ENCODE measurements at places on chromosomes 7 and 10.

- peak; percentile 92 for DNase-seq
Measured at GRCh38 chr7:3300651-3301448, at the start of gene SDK1. TSS of gene SDK1 (plus strand) at chr7:3301252. CDS start at chr7:3301587, 335 bp downstream.

DNA sequence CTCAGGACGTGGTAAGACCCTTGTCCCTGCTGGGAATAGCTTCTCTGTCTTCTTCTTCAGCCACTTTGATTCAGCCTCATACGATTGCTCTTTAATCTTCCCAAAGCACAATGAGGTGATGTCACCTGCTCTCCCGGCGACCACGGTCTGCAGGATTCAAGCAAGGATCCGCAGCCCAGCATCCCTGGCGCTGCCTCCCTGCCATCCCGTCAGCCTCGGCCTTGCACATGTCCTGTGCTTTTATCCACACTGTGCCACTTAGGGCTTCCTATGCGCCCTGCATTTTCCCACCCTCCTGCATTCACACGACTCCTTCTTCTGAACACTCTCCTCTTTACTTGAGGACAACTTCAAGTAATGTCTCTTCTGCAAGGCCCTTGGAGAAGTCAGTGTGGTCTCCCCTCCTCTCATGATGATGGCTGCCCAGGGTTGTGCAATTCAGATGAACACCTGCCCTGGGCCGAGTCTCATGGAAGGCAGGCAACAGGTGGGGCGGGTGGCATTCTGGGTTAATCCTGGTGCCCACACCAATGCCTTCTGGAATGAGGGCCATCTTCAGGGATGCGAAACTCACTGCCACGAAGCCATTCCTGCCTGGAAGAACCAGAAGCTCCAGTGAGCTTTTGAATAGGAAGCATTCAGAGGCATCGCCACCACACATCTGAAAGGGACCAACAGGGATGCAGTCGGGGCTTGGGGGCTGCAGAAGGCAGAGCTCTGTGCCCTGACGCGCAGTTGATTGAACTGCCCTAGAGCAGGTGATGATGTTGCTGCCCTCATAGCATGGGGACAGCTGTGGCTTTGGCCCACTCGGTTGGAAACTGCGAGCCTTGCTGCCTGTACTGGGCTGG is 287.5 kb downstream of the GLRX3 start:
- no peak for DNase-seq

- peak; percentile 46 for DNase-seq
Measured at GRCh38 chr7:34091321-34091917, 186.1 kb downstream of the BMPER start.

- no peak for DNase-seq
Measured at GRCh38 chr10:7933262-7933661, 115.0 kb downstream of the TAF3 start.

- DNase-seq = no peak
Measured at GRCh38 chr10:34707656-34708055, 107.4 kb downstream of the PARD3 start.

DNA sequence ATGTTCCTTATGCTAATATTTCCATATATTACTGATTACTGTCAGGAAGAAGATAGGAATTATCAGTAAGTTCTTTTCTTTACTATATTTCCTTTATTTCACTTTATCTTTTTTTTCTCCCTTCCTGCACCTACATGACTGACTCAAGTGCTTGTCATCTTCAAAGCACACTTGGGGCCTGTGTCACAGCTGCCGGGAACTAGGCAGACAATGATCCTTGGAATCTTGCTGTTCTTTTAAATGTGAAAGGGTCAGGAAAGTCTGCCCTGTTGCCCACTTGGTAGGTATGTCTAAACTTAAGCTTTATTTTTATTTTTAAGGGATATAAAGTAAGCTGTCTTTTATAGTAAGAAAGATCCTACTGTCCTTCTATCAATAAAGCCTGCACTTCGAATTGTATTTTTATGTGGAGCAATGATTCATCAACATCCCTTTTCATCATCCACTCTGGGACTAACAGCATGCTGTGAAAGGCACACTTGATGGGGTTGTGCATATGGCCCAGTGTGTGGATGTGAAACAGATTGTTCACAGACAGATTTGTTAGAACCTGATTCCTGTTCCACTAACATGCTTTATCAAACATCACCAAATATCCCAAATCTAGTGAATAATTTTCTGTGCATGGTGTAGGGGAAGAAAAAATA is 556.9 kb downstream of the DNAJB9 start:
- DNase-seq = no peak

- DNase-seq = peak; percentile 38
Measured at GRCh38 chr7:128035712-128036111, 4.5 kb upstream of the LRRC4 start.

DNA sequence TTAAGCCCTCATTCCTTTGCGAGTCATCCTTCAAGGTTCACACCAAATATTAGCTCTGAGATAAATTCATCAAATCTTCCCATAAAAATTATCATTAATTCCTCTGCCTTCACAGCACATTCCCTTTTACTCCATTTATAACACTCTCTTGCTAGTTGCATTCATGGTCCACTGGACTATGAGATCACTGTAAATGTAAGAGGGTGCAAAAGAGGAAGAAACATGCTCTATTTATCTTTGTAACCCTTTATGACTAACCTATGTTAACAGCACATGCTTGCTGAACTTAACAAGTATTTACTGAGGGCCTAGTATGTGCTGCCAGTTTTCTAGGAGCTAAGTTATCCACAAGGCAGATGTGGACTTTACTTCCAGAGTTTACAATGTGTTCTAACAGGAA is 86.7 kb upstream of the TMEM168 start:
- no peak for DNase-seq

DNA sequence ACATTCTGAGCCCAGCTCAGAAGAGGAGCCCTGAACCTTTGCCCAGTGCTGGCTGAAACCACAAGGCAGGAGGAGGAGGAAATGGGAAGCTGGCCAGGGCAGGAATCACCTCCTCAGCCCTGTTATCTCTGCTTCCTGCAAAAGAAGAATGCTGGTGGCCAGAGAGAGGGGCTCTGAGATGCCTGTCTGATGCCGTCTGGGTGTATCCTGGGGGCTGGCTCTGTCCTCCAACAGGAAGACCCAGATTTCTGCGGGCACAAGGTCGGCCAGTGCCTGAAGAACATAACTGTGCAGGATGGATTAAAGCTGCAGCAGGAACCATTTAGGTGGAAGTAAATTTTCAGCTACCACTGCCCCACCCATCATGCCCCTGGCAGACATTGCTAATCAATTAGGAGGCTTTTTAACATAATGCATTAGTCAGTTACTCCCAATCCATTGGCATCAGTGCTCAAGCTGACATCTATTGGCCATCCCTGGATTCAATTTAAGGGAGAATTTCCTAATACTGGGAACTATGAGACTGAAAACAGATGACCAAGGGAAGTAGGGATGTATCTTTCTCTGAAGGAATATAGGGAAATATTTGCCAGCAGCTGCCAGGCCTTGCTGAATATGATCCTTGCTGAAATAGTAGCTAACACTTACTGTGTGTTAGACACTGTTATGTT is 67.7 kb downstream of the COL13A1 start:
- no peak for DNase-seq

GRCh38 chr10:10256860-10257259 is 760.8 kb upstream of the CELF2 start:
- no peak for DNase-seq

- peak; percentile 74 for DNase-seq
Measured at GRCh38 chr7:134420424-134421125, 38.3 kb downstream of the AKR1B1 start.

DNA sequence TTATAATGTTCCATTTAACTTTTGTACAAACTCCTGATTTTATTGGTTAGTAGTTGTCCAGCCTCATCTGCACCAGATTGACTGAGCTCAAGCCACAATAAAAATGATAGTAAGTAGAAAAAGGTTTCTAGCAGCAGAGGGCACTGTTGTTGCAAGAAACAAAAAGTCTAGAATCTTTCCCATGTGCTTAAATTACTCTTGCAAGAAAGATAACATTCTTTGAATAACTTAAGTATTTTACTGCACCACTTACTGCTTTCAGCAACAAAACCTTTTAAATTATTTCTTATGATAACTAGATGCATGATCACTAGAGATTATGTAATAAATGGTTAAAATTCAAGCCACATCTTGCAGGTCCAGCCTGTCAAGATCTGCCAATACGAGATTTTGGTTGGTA is 27.0 kb downstream of the LMOD2 start:
- peak; percentile 30 for DNase-seq
